Head of caudate nucleus (tissue), 42 donors: ENCODE measurements at places on chromosomes 6 and 20.

DNA sequence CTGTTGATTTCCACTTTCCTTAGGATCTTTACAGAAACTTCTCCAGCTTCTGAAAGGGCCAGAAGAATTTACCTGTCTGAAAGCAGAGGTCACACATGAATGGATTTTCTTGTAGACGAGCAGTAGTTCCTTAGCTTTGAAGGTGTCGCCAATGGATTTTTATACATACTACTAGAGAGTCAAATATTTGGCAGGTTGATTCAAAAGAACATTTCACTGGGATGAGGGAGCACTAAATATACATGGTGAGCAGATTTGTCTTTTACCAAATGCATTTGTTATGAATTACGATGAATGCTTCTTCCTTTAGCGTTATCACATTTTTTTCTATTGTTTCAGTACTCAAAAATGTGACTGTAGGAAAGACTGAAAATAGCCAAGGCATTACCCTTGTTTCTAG, 162.3 kb downstream of the PAX1 start:
- DNase-seq, result no peak

DNA sequence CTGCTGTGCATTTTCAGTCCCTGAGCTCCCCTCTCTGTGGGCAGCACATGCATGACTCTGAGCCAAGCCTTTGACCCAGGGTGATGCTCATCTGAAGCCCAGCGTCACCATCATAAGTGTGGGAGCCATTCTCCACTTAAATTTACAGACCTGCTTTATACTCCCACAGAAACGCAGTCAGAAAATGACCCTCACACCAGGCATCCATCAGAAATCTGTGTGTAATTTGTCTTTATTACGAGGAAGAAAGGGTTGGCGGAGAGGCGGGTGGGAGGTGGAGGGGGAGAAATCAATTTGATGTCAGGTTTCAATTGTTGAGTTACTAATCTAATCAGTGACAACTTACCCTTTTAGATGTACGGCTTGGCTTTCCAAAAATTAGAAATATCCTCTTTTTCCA, 353.6 kb downstream of the MAFB start:
- DNase-seq, result no peak

DNA sequence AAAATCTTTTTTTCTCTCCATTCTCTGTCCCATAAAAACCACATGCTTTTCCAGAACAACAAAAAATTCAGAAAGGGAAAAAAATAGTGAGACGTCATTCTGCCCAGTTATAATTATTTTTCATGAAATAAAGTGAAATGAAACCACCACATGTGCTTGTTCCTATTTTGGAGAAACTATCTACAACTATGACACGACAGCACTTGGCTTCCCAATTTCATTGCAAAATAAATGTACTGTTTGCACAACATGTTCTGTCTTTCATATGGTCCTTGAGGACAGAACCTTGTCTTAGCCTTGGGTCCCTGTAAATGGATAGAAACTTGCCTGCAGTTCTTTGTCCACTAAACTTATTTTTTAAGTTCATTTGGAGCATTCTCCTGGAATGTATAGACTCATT, 5.6 kb upstream of the MAN1A1 start:
- no peak for DNase-seq

- no peak for DNase-seq
Observed at GRCh38 chr6:90284236-90285041, 12.2 kb downstream of the BACH2 start.

- no peak for DNase-seq
Observed at GRCh38 chr6:14406614-14407331, 289.2 kb downstream of the CD83 start.
